ENCODE measurements at places on chromosomes 1 and 21.

DNA sequence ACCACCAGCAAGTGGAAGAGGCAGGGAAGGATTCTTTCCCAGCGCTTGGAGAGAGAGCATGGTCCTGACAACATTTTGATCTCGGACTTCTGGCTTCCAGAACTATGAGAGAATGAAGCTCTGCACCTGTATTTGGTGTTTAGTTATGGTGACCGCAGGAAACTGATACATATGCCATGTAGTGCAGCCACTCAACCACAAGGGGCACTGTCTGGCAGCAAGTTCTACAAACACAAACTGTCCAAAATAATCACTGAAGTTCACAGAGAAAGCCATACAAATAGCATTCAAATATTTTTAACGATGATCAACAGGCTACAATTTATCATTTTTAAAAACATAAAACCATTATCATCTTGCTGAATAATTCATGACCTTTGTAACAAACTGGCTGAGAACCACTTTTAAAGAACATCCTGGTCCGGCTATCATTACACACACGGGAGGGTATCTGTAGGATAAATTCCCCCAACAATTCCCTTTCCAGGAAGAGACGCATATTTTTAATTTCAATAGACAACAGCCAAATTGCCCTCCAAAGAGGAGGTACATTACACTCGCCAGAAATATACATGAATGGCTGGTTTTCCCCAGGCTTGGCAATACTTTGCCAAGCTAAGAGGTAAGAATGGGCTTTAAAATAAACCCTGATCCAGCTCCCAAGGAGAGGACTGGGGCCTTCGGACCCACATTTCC, 9.2 kb upstream of the CBR3 start:
- DNase-seq: peak; percentile 49

DNA sequence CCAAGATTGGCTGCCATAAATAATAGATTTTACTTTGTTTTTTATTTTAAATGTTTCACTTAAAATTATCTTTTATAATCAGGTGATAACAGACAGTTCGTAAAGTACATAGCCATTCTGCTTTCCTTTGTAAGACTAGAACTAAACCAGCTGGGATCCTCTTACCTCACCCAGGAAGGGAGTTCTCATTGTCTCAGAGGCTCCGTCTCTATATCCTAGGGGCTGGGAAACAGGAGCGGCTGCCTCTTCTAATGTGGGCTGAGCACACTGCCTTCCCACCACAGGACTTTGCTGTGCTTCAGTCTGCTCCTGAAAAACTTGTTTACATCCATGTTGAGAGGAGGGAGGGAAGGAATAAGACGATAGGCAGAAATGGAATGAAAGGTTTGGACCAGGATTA, 45.6 kb upstream of the PGD start:
- peak; percentile 11 for DNase-seq

DNA sequence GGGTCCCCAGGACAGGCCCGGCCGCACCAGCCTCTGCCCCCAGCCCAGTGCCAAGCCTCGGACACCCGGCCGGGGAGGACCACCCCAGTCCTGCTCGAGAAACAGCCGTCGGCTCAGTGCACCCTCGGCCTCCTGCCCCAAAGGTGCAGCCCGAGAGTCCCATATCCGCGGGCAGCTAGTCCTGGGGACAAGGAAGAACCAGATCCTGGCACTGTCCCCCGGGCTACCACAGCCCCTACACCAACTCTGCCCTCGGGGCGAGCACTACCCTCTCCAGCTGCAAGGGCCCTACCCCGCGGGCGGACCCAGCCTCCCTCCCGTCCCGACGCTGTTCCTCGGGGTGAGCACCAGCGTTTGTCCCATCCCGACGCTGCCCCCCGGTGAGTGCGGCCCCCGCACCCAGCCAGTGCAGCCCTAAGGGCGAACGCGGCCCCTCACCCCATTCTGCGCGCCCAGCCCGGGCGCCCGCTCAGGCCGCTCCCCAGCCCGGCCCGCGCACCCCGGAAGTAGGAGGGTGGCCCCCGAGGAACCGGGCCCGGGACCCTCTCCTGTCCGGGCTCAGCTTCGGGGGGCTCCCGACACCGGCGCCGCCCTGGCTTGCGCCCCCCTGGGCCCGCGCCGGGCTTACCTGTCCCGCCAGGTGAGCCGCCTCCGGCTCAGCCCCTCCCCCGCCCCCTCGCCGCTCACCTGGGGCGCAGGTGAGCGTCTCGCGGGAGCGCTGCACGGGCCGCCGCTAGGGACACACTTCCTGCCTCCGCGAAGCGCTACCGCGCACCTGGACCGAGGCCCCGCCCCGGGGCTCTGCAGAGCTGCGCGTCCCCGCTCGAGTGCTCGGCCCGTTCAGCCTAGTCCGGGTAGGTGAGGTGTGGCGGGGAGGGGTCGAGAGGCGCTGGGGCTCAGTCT, at the start of gene KDF1:
Gene KDF1, minus strand, starts transcription at position 747 of the 903 bp plus-strand sequence. CDS start 8,088 bp downstream, outside the sequence.
- no peak for DNase-seq

- no peak for DNase-seq
Measured at GRCh38 chr1:204799630-204800029, 71.0 kb upstream of the NFASC start.

DNA sequence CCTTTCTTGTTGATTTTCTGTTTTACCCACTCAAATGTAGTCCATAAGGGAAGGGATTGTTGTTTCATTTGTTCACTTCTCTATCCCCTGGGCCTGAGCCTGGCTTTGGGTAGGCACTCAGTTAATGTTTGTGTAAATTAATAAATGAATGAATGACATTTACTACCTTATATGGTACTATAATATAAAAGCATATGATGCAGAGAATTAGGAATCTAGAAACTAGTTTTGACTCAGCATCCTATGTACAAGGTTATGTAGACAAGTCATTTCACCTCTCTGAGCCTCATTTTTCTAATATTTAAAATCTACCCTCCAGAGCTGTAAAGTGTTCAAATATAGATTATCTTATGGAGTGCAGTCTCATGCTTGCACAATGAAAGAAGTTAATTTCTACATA, 68.9 kb upstream of the S1PR1 start:
- DNase-seq: no peak

GRCh38 chr1:169630006-169630405, at the start of gene SELP:
Gene SELP (minus strand): TSS chr1:169630124. CDS start chr1:169630074, 50 bp downstream.
- DNase-seq: peak; percentile 38

Data from amniotic epithelial cell (primary cell).